ENCODE measurements at places on chromosomes 16 and 17.

GRCh38 chr16:24991349-24991748 lies 23.8 kb downstream of the ARHGAP17 start:
- DNase-seq: no peak

- DNase-seq: no peak
Observed at GRCh38 chr16:74868501-74868900, 93.9 kb upstream of the FA2H start.

GRCh38 chr16:30179931-30180330 lies 3.5 kb upstream of the CORO1A start:
- DNase-seq: no peak

- DNase-seq: no peak
Observed at GRCh38 chr17:11882716-11883115, 114.6 kb downstream of the ZNF18 start.

DNA sequence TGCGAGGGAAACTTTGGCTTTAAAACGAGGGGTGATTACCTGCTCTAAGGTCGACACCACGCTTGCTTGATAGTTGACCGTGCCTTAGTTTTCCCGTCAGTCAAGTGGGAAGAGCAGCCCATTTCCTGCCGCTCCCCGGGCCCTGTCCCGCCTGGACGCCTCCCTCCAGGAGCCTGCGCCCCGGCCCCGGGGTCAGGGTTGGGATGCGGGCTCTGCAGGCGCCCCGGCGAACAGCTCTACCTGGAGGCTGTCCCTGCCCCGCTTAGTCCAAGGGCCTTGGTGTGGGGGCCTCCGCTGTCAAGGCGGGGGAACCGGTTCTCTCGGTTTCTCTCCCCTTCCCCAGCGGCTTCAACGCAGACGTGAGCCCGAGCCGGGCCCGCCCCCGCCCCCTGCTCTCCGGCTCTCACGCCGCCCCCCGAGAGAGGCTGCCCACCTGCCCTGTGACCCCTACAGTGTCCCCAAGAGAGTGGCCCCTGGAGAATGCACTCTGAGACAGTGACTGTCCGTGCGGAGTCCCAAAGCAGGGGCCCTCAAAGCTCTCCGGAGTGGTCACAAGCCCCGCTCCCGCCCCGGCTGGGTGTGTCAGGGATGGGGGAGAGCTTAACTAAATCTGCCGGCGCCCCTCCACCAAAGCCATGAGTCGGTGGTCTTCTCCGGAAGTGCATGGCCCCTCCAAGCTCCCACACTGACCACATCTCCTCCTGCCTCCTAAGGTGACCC lies 117.4 kb upstream of the SMURF2 start:
- DNase-seq: no peak

Data from cortex of kidney (tissue), 1 donor.